CD8-positive, alpha-beta memory T cell (primary cell): ENCODE measurements at places on chromosomes 6 and 20. TPM values are rescaled to one million over a fixed set of nuclear protein-coding genes. Genes with fewer than 3 reads are reported as not detected.
A peak's percentile ranks its signal among the peaks of the same experiment; 100 is the strongest.

- no peaks in the 10 kb centered on the region for H3K27me3 ChIP-seq
- DNase-seq = peak; percentile 9
- H3K27ac ChIP-seq = peak overlapping the region; percentile 52
- peaks cover 46% of the 10 kb centered on the region for H3K4me1 ChIP-seq
- peaks cover 9% of the 10 kb centered on the region for H3K36me3 ChIP-seq
Measured at GRCh38 chr6:108874470-108875160, 26.4 kb downstream of the ARMC2 start.

PAK5 gene
- not detected for total RNA-seq

PSMB9 gene
- total RNA-seq = 255 TPM

GRCh38 chr20:8152183-8152582 lies 20.1 kb downstream of the PLCB1 start:
- peaks cover 56% of the 10 kb centered on the region for H3K4me1 ChIP-seq
- no peak overlapping the region for H3K4me3 ChIP-seq
- H3K27ac ChIP-seq = no peak overlapping the region
- no peaks in the 10 kb centered on the region for H3K27me3 ChIP-seq
- H3K36me3 ChIP-seq = no peaks in the 10 kb centered on the region
- DNase-seq = no peak

SPEF1 gene
- 0.24 TPM for total RNA-seq

RSPO4 gene
- not detected for total RNA-seq

DNA sequence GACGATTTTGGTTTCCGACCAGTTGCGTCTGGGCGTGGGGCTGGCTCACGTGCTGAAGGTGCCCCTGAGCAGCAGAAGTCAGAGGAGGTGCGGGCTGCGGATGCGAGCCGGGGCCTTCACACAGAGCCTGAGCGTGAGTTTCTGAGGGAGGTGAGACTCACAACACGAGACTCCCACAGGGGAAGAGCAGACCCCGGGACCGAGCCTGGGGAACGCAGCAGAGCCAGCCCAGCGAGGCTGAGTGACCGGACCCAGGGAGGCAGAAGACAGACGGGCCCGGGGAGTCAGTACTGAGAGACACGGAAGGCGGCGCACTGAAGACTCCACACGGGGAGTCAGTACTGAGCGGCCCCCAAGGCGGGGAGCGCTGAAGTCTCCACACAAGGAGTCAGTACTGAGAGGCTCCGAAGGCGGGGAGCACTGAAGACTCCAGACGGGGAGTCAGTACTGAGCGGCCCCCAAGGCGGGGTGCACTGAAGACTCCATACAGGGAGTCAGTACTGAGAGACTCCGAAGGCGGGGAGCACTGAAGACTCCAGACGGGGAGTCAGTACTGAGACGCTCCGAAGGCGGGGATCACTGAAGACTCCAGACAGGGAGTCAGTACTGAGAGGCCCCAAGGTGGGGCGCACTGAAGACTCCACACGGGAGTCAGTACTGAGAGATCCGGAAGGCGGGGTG lies 77.8 kb downstream of the DLL1 start:
- no peak overlapping the region for H3K4me3 ChIP-seq
- DNase-seq = no peak
- no peaks in the 10 kb centered on the region for H3K27me3 ChIP-seq
- no peaks in the 10 kb centered on the region for H3K36me3 ChIP-seq

DNA sequence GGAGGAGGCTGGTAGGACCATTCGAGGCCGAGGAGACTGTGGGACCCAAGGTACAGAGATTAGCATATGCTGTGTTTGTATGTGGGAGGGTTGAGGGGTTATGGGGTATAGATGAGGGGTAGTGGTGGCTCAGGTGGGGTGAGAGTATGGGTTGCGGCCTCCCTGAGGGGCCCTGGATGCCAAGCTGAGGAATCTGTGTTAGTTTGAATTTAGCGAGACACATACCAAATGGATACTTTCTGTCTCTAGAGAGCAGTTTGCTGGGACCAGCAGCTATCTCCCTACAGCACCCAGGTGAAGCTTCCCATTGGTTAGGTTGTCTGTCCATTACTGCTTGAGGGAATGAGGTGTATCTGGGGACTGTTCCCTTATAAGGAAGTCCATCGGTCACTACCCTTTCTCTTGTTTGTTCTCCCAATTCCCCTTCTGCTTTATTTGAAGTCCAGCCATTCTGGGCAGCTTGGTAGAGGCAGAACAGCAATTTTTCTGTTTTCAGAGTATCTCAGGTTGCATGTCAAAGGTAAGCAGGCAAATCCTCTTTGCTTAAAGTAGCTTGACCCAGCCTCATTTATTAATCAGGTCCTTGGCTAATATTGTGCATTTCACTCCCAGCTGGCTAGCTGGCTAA lies 15.2 kb downstream of the CHMP4B start:
- H3K36me3 ChIP-seq = no peaks in the 10 kb centered on the region
- no peaks in the 10 kb centered on the region for H3K27me3 ChIP-seq
- H3K4me3 ChIP-seq = no peak overlapping the region
- peaks cover 38% of the 10 kb centered on the region for H3K4me1 ChIP-seq

DNA sequence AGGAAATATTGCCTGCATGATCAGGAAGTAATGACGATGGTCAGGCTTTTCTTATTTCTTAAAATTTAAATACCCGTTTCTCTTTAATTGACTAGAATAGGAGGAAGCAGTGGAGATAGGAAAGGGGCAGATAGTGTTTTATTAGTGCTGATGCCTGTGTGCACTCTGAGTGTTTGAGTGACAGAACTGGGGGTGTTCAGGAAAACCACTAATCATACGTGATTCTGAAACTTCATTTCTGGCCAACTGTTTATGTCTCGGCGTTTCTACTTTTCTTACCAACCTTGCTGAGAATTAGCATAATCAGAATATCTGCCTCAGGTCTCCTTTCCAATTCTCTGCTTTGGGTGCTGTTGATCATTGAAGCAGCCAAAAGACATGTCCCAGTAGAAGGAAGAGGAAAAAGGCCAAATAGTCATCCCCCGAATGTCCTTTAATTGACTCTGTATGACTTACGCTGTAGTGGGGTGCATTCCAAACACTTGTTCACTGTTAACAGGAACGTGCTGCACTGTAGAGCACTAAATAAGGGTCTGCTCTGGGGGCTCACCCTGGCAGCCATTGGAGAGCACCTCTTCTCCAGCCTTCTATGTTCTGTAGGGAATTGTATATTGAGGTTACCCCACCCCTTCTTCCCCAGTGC lies 152.9 kb downstream of the JARID2 start:
- H3K4me3 ChIP-seq = peak overlapping the region; percentile 30
- H3K4me1 ChIP-seq = peaks cover 61% of the 10 kb centered on the region
- peak overlapping the region; percentile 20 for H3K27ac ChIP-seq
- no peaks in the 10 kb centered on the region for H3K36me3 ChIP-seq
- no peaks in the 10 kb centered on the region for H3K27me3 ChIP-seq

SYCP2L gene
- total RNA-seq = not detected

- no peak overlapping the region for H3K4me3 ChIP-seq
- no peaks in the 10 kb centered on the region for H3K4me1 ChIP-seq
- no peaks in the 10 kb centered on the region for H3K27me3 ChIP-seq
- no peak overlapping the region for H3K27ac ChIP-seq
Measured at GRCh38 chr20:21840991-21841390, 135.5 kb downstream of the PAX1 start.

GPSM3 gene
- 89.5 TPM for total RNA-seq

DNA sequence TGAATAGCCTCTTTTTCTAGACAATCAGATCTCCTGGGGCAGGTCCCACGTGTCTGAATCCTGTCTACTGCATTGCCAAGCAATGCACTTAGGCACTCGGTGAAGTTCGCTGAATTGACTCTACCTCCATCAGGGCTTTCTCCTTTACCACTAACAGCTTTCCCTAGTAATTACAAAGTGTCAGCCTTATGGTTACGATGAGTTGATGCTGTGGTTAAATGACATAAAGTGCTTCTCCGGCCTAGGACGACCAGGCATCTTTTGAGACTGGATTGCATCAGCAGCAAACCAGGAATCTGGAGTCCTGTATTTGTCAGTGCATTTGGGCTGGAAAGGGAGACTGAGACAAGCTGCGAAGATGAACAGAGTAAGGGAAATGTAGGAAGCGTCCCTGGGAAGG lies 21.5 kb downstream of the NOX3 start:
- no peaks in the 10 kb centered on the region for H3K4me1 ChIP-seq
- DNase-seq = no peak
- no peak overlapping the region for H3K4me3 ChIP-seq
- H3K36me3 ChIP-seq = no peaks in the 10 kb centered on the region

TRDN gene
- total RNA-seq = not detected

DNA sequence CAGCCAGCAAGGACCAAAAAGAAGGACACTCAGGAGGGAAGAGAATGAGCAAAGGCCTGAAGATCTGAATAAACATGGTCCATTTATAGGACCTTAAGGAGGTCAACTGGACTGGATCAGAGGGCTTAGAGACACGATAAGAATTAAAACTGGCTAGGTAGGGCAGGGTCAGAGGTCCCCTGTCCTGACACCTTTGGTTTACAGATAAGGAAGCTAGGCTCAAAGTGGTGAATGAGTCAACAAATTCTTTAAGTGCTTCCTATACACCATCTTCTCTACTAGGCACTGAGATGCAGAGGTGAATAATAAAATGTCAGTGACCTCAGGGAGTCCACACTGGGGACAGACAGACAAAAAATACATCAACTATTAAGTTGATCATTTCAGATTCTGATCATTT lies 70.3 kb downstream of the HIVEP2 start:
- DNase-seq = no peak
- no peaks in the 10 kb centered on the region for H3K36me3 ChIP-seq
- peaks cover 73% of the 10 kb centered on the region for H3K4me1 ChIP-seq
- no peak overlapping the region for H3K27ac ChIP-seq
- H3K27me3 ChIP-seq = no peaks in the 10 kb centered on the region

- H3K4me3 ChIP-seq = no peak within 1 kb of the TSS
- DNase-seq = no peak
- no peaks in the 10 kb centered on the region for H3K27me3 ChIP-seq
- H3K27ac ChIP-seq = no peak within 1 kb of the TSS
- peaks cover 11% of the 10 kb centered on the region for H3K4me1 ChIP-seq
- no peaks in the 10 kb centered on the region for H3K36me3 ChIP-seq
Measured at GRCh38 chr6:32223258-32224235, at the start of gene NOTCH4. NOTCH4 (minus strand) TSS chr6:32224067; CDS start chr6:32223928, 139 bp downstream.

WFDC10B gene
- total RNA-seq = not detected

DNA sequence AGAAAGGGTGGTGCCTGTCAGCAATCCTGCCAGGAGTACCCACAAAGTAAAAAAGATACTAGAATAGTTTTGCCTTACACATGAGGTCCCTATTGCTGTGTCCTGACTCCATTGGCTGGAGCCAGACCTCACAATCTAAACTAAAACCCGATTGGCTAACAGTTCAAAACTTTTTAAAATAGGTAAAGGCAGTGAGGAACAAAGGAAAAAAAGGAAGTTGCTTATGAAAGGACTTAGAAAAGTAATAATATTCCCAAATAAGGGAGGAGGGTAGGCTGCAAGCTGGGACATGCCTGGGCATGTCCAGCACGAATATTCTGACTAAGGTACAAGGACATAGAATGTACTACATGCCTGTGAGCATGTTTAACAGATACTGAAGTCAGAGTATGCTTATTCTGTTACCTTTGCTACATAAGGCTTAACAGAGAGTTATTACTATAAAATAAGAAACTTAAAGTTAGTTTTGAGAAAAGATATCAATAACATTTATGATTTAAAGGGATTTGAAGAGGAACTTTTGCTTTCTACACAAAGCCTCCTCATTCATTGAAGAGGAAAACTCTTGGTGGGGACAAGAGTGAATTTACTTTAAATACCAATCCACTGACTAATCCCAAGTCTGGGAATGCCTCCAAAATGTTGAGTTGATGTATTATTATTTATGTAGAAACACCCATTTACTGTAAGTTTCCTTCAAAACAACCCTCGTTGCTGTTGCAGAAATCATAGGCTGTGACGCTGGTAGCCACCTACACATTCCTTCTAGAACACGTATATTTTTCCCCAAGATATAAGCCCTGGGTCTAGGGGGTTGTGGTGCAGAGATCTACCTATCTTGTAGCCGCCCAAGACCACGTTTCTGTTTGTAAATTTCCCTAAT lies 8.2 kb upstream of the MTHFD1L start:
- H3K27me3 ChIP-seq = peaks cover 3% of the 10 kb centered on the region
- DNase-seq = no peak
- H3K4me1 ChIP-seq = no peaks in the 10 kb centered on the region
- H3K27ac ChIP-seq = no peak overlapping the region
- H3K36me3 ChIP-seq = no peaks in the 10 kb centered on the region

GNAS-AS1 gene
- 0.55 TPM for total RNA-seq

DNA sequence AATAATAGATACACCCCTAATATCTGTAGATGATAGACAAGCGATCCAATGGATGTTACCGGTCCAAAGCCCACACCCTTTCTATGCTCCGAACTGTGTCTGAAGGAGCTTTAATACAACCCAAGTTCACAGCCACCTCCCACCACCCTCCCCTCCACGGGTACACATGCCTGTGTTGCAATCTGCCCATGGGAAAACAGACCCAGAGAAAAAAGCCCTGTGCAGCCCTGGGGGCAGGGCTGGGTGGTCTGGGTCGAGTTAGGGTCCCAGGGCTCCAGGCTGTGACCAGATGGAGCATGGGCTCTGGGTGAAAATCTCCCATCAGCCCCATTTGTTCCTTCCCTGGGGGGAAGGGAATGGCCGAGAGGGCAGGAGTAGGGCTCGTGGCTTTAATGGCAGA lies 65.8 kb downstream of the BANF2 start:
- no peak overlapping the region for H3K27ac ChIP-seq
- H3K27me3 ChIP-seq = no peaks in the 10 kb centered on the region
- no peak for DNase-seq

RBPJL gene
- total RNA-seq = not detected

DNA sequence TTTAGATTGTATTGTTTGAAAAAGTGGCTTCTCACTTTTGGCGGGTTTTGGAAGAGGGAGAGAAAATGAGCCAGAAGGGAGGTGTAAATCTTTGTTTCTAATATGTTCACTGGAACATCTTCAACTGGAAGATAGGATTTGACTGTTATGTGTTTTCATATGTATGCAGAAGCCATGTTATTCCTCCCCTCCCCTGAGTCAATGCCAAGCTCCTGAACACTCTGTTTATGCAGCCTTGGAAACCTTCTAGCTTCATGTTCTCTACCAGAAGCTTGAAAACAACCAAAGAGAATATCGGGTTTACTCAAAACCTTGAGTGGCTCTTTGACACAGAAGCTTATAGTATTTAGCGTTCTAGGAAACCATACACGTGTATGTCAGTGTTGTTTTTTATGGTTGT lies 279.1 kb downstream of the PRL start:
- no peaks in the 10 kb centered on the region for H3K36me3 ChIP-seq
- no peak for DNase-seq
- no peaks in the 10 kb centered on the region for H3K4me1 ChIP-seq
- no peaks in the 10 kb centered on the region for H3K27me3 ChIP-seq
- H3K4me3 ChIP-seq = no peak overlapping the region
- no peak overlapping the region for H3K27ac ChIP-seq

- H3K27ac ChIP-seq = peak overlapping the region; percentile 3
- peaks cover 86% of the 10 kb centered on the region for H3K4me1 ChIP-seq
- H3K36me3 ChIP-seq = no peaks in the 10 kb centered on the region
- peak overlapping the region; percentile 73 for H3K4me3 ChIP-seq
- DNase-seq = no peak
Measured at GRCh38 chr6:144351379-144352127, 66.4 kb downstream of the UTRN start.
